ENCODE measurements at places on chromosomes 13 and 19.

DNA sequence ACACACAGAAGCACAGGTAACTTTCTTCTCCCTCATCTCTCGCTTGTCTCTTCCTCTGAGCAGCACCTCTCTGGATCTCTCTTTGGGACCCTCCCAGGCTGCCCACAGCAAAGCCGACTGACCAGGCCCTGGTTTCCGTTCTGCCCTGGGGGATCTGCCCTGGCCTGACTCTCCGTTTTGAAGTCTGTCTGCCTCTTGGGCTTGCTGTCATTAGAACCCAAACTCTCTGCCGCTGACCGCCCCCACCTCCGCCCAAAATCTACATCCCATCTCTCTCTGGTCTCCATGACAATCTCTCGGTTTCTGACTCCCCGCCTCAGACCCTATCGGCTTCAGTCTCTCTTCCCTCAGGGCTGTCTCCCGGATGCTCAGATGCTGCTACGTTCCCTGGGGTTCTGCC, 6.9 kb downstream of the KCNC3 start:
- no peak for DNase-seq

DNA sequence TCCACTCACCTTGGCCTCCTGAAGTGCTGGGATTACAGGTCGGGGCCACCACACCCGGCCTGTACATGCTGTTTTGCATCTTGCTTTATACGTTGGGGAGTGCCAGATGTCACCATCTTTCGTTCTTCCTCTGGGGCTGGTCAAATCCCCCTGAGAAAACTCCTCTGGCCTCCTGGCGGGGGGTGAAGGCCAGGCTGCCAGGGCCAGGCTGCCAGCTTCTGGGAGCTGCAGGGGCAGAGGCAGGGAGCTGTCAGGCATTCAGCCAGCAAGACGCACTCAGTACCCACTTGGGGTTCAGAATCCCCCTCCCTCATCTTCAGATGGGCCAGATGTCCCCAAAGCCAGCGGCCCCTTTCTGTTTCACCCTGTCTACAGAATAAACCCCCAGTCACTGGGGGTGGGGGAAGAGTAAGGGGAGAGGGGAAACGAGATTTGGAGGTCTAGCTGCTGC, 16.1 kb downstream of the ZSWIM9 start:
- DNase-seq = no peak

DNA sequence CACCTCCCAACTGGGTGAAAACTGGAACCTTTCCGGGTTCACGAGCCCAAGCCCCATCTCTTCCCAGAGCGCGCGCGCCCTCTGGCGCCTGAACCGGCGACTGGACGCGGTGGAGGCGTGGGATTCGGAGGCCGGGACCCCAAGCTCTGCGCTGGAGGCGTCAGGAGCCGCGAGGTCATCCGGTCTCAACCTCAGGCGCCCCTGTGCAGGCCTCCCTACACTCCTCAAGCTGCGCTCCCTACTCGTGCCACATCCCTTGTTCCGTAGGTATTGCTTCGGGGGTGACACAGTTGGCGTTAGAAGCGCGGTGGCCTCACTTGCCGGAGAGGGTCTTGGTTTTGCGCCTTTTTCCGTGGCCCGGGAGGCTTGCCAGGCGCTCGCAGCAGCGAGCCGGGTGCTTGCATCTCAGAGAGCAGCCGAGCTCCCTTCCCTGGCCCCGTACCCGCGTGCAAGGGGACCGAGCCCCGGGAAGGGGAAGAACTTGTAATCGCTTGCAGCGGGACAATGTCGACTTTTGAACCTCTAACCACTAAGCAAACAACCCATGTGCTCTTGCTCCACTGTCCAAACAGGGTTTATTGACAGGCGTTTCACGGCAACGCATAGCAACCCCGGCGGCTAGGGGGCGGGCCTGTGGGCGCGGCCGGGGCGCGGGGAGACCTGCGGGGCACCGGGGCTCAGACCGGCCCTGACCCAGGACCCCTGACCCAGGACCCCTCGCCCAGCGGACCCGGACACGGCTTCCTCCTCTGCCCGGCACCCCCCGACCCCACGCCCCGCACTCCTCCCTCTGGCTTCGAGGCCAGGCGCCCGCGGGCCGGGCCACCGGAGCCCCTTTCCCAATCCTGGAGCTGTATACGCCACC, 8.5 kb downstream of the CDX2 start:
- DNase-seq = peak; percentile 83

DNA sequence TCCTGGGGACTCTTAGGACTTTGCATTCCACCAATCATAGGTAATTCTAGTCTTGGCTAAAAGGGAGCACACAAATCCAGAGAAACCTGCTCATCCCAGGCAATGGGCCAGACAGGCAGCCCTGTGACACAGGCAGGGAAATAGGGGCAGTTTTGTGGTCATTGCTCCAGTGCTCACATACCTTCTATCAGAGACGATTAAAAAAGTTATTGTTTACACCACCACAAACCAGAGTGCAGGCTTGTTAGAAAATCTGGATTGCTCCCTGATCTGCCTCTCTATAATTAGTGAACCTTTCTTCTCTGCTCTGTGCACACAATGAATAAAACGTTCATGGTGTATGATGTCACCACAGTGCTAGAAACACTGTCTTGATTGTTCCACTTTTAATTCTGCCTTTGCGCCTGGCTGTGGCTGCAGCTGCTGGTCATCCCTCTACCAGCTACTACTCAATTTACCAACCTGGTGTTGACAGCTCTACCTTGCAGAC, 121.6 kb upstream of the SPATA13 start:
- DNase-seq = no peak

- DNase-seq = peak; percentile 79
These were observed 154.3 kb downstream of the SIPA1L3 start for GRCh38 chr19:38061294-38061693.

- DNase-seq = no peak
These were observed 108.9 kb downstream of the RBM26 start for GRCh38 chr13:79297128-79297527.

DNA sequence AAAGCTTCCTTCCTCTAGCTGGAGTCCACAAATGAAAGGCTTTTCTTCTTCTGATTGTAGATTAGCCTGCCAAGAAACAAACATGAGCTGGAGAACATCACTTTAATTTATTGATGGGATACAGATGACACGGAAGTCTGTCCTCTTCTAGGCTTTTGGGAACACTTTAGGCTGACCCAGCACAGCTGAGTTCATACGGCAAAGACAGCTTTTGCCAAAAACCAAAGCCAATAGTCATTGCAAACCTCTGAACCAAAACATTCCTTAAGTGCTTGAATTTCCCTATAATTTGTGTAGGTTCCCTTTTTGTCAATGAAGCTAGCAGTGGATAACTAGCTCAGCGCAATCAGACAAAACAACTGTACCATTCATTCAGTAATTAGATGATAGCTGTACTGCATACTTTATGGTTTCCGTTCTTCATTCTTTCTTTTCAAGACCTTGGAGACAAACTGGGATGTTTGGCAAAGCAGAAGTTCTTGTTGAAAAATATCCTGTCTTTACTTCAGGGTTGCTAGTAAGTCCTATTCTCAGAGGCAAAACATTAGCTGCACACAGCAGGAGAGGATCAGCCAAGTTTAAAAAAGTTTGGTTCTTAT, 95.7 kb upstream of the SPRY2 start:
- no peak for DNase-seq

- no peak for DNase-seq
These were observed 779.4 kb upstream of the SLITRK1 start for GRCh38 chr13:84661718-84662117.

- peak; percentile 84 for DNase-seq
These were observed 4.0 kb upstream of the NKPD1 start for GRCh38 chr19:45164577-45165335.

- DNase-seq = no peak
These were observed 12.0 kb upstream of the SHFL start for GRCh38 chr19:10074153-10074552.

DNA sequence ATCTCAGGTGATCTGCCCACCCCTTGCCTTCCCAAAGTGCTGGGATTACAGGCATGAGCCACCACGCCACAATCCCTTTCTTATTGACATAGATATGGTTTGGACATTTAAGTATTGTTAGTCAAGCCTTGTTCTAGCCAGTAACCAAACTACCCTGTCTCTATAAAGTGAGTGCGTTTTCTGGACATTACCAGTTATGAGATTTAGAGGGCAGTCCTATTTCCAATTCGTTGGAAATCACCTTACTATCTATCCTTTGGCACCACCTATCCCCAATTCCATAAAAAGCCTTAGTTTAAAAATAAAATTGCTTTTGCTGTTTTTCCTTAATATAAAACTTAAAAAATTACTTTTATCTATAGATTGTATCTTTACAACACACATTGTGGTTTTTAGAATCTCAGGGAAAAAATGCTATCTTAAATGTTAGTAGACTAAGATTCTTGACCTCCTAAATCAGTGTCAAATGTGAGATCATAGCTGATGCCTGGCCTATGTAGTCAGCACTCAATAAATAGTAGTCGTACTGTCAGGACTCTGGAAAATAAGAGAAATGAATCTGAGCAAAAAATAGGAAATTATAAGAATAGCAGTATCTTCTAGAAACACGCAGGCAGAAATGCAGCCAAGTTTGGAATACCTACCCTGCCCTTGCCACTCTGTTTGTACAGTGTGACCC, 57.0 kb downstream of the NUFIP1 start:
- no peak for DNase-seq

- no peak for DNase-seq
These were observed 68.7 kb downstream of the IPO5 start for GRCh38 chr13:98022210-98022609.

- no peak for DNase-seq
These were observed 26.5 kb downstream of the CAPS start for GRCh38 chr19:5940260-5941208.

DNA sequence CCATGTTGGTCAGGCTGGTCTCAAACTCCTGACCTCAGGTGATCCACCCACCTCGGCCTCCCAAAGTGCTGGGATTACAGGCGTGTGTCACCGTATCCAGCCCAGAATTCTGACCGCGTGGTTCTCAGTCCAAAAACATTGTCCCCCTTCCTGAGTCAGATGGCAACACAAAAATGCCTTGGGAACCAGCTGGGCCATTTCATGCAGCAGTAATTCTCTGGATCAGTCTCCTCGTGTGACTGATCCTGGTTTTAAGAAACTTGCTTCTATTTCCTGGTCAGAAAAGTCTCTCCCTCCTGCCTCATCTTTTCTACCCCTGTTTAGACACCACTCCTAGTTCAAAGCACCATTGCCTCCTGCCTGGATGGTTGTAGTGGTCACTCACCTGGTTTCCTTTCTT, 60.9 kb upstream of the USP29 start:
- no peak for DNase-seq

DNA sequence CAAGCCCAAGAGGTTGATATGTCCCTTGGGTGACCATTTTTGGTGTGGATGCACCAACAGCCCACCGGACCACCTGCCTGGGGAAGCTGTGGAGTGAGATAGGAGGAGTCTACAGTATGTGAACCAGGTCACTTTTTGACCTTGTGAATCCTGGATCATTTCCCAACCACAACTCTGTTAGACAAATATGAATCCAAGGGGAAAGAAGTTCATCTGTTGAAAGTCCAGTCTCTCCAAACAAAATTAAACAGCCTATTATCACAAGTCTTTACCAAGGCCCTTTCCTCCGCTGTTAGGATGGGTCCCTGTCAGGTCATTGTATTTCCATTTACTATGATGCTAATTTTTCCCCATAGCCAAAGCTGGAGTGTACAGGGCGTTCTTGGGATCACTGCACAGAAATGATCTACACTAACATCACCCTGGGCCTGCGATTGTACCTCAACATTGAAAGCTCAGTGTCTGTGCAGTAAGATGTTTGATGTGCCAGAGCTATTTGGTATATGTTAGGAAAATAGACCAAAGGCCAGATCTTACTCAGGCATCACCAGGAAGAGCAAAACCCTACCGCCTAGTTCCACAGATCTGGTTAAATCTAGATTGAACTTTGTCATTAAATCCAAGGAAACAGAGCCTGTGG, 117.1 kb downstream of the STARD13 start:
- DNase-seq = no peak

DNA sequence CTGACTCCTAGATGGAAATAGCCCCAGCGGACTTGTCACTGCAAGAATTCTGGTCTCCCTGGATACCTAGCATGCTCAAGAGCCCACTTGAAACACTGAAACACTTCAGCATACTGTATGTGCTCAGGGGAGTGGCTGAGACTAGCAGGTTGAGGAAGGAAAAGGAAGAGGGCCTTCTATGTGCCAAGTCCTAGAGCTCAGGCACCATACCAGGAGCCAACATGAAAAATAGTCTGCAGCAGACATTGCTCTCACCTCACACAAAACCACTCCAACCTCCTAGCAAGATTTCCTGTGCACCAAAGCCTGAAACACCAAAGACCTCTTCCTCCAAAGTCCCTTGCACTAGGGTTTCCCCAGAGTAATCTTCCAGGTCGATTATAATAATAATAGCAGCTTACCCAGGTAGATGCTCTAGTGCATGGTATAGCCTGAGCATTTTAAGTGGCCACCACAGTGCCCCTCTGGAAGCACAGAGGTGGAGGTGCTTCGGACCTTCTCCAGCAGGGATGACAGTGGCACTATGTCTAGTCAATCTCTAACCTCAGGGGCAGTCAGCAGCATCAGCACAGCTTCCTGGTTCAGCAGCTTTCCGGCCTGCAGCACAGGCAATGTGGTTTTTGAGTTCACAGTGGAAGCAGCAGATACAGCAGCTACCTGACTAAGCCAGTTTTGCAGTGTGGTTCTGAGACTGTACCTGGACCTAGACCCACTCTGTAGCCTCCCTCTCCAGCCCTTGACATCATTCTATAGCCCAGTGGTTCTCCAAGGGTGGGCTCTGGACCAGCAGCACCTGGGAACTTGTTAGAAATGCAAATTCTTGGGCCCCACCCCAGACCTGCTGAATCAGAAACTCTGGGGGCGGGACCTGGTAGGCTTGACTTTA, 45.6 kb upstream of the UBE2L5 start:
- no peak for DNase-seq

- no peak for DNase-seq
These were observed 3.6 kb downstream of the KLK15 start for GRCh38 chr19:50829801-50830200.

DNA sequence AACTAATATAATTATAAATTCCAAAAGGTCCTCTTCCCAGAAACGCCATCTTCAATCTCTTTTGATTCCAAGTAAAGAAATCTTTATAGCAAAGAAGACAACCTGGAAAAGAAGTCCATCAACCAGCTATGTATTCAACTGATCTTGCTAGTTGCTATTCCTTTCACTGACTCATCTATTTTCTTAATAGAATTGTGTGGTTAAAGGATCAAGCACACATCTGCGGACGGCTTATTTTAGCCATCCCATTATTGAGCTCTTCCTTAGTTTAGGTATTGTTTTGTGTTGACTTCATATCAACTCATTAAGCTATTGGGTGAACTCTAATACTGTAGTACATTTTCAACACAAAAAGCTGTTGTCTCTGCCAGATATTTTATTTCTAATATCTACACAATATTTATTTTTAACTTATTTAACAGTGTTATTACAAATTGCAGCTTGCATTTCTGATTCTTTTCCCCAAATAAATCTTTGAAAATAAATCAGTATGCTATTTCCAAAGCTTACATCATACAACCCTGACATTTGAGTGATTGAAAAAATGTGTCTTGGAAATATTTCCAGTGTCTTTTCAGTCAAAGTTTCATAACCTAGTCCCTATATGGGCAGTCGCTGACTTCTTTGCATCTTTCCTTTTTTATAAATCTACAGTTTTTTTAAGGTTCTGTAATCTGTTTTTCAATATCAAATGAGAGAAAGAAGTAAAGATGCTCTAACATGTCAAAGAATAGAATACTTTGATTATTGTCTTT, 158.8 kb upstream of the SPRY2 start:
- DNase-seq = no peak

- DNase-seq = no peak
These were observed 146.8 kb downstream of the FOXO1 start for GRCh38 chr13:40519637-40520036.
